ENCODE measurements at places on chromosomes 12 and 14.

- no peak for DNase-seq
Observed at GRCh38 chr12:69338120-69338859, 9.9 kb upstream of the LYZ start.

- DNase-seq, result no peak
Observed at GRCh38 chr12:69150083-69150795, 89.1 kb upstream of the CPSF6 start.

- no peak for DNase-seq
Observed at GRCh38 chr12:48442179-48442847, 30.0 kb upstream of the ANP32D start.

- DNase-seq, result peak; percentile 32
Observed at GRCh38 chr12:67698672-67699581, 50.4 kb downstream of the DYRK2 start.

DNA sequence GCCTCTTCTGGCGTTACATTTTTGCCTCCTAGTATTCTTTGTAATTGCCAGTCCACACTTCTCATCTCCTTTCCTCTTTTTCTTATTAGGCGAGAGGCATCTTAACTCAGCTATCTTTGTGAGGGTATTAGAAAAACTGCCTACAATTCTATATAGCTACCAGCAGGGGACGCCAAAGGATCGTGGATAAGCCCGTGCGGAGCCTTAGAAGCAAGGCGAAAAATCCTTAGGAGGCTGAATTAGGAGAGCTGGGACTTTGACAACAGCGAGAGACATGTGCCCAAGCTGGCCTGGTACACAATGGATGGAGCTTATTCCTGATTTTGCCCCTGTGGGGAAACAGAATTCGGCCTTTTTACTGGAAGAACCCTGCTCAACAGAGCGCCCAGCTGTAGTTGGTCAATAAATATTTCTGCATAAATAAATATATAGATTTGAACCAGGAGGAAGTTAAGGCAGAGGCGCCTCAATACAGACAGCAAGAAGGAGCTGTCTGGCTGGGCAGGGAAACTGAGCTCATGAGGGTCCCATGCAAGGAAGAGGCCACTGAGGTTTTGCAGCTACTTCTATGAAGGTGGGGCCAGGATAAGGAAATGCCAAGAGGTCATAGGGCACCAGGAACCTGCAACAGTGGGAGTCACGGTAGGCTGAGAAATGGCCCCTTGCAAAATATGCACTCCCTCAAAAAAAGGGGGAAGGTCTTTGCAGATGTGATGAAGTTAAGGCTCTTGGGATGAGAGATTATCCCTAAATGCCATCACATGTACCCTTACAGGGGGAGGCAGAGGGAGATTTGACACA is 14.6 kb upstream of the RBM19 start:
- no peak for DNase-seq

DNA sequence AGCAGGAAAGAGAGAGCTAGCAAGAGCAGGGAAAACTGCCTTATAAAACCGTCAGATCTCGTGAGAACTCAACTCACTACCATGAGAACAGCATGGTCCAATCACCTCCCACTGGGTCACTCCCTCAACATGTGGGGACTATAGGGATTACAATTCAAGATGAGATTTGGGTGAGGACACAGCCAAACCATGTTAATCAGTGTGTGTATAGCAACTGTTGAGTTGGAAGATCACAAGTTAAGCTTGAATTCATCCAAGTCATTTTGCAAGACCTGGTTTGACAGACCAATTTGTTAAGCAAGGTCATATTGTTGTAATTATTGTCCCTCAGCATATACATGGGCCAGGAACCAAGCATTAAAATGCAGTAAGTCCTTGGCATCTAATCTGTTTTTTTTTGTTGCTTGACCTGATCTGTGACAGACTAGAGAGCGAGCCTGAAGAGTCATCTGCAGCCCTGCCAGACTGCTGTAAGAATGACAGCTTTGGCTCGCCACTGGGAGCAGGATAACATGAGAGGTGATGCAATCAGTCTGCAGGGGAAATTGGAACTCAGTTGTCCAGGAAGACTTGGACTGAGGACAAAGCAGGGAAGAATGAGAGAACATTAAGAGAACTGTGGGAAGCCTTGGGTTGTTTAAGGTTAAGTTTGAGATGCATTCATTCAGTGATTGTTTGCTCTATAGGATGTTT is 297.6 kb upstream of the SEL1L start:
- no peak for DNase-seq

DNA sequence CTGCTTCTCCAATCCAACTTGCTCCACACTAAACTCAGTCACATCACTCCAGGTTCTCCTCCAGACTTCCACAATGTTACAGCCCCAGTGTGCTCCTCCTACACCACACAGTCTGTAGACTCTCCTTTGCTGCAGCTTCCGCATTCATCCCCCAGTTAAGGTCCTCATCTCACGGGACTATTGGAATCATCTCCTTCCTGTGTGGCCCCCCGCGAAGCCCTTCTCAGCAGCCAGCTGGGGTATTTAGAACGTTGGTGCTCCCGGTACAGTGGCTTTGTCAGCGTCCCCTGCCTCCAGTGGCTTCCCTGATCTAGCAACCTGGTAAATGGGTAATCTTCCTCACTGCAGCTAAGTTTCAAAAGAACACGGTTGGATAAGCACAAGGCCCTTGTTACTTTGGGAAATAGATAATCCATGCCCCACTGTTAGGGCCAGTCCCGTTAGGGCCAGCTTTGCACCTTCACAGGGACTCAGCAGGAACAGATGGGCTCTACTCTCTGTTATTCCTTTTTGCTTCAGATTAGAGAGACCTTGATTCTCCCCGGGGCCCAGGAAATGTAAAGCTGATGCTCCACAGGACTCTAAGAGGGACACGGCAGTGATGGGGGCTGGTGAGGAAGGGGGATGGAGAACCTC is 823 bp upstream of the TSPAN11 start:
- DNase-seq, result no peak

Data from activated effector memory CD4-positive, alpha-beta T cell treated with Interleukin-2 at 50 U/mL for 16 hours (primary cell).